ENCODE measurements at places on chromosomes 4 and X. TPM values are rescaled to one million over a fixed set of nuclear protein-coding genes. Genes with fewer than 3 reads are reported as not detected.

The TLR10 gene
- total RNA-seq = 0.98 TPM

The S100G gene
- not detected for total RNA-seq

GRCh38 chr4:4443821-4444220, 56.9 kb downstream of the NSG1 start:
- DNase-seq = no peak

- no peak for DNase-seq
Observed at GRCh38 chrX:73922856-73923455, 360.0 kb downstream of the CHIC1 start.

- peak; percentile 47 for DNase-seq
Observed at GRCh38 chr4:73776321-73776729, 36.0 kb downstream of the CXCL8 start.

- DNase-seq = no peak
Observed at GRCh38 chr4:123346951-123347350, 49.6 kb upstream of the SPRY1 start.

The GRIA2 gene
- total RNA-seq = 0.32 TPM

The OPN1MW3 gene
- not detected for total RNA-seq

GRCh38 chr4:123786920-123787319, 390.3 kb downstream of the SPRY1 start:
- no peak for DNase-seq

The RASL11B gene
- total RNA-seq = 2.6 TPM

The FGD1 gene
- 5.4 TPM for total RNA-seq

- peak; percentile 79 for DNase-seq
Observed at GRCh38 chr4:188934320-188934962, 795.2 kb downstream of the TRIML1 start.

The IQCM gene
- not detected for total RNA-seq

- DNase-seq = no peak
Observed at GRCh38 chr4:110287130-110287529, 88.7 kb upstream of the ELOVL6 start.

DNA sequence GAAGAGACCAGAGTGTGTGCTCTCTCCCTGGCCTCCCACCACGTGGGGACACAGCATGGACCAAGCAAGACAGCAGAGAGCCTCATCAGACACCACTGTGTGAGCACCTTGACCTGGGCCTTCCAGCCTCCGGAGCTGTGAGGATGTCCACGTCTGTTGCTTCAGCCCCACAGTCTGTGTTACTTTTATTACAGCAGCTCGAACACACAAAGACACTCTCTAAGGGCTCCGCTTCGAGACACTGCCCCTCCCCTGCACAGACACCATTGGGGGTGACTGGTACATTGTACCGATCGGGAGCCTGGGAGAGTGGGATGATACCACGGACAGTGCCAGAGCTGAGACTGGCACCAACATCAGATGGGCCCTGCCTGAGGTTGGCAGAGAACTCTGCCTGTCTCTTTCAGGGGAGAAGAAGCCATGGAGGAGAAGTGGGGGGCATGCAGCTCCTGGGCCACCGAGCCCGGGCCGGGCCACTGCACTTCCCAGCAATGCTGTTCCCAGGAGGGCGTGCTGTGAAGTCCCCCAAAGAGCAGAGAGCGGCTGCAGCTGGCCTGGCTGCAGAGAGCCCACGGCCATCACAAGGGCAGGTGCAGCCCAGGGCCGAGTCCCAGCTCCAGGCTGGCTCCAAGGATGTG, 48.1 kb upstream of the HMX1 start:
- DNase-seq = peak; percentile 6

Measured in mucosa of gallbladder (tissue), 1 donor.